ENCODE measurements at places on chromosomes 7 and 10.
A peak's percentile ranks its signal among the peaks of the same experiment; 100 is the strongest.

DNA sequence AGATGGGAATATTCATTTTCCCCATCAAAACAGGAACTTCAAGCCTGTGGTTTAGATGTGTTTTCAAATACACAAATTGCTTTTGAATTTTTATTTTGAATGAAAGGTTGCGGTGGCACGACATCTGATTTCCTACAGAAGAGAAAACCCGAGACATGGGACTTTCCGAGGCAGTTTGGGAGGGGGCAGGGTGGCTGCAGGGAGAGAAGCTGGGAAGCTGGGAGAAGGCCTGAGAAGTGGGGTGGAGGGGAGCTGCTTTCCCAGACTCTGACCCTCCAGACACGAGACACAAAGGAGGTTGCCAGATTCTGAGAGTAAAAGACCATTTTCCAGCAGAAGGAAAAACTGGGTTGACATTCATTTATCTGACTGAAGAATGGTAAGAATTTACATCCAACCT lies 19.6 kb downstream of the TMEM176A start:
- no peak for DNase-seq

DNA sequence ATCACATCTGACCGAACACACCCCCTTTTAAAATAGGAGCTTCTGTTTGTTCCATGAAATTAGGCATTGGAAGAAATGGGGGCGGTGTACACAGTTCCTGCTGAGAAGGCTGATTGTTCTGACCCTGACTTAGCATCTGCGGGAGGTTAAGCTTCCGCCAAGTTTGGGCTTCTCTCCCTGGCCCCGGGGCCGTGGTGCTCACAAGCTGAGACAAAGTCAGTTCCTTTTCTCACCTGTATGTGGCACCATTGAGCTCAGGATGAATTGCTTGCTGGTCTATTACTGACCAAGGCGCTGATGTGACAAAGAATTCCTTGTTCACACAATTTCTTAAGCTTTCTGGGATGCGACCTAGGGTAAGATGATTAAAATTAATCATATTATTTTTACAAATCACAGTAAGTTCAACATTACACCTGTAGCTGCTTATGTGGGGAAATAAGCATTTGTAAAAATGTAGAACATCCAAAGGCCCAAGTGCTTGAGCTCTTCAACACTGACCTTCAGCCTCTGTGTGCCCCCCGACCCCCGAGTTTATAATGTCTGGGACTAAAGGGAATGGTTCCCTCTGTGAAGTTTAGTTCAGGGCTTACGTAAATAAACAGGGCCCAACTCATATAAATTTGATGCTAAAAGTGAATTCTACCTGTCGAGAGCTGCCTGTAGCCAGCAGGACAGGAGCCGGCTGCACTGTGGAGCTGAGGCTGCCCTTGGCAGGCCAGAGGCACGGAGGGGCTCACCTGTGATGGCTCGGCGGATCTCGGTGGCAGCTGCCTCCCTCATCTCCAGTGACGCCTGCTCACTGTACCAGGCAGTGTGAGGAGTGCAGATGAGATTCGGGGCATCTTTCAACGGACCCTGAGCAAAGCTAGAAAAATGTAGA lies 50.8 kb downstream of the ZRANB1 start:
- DNase-seq, result no peak

DNA sequence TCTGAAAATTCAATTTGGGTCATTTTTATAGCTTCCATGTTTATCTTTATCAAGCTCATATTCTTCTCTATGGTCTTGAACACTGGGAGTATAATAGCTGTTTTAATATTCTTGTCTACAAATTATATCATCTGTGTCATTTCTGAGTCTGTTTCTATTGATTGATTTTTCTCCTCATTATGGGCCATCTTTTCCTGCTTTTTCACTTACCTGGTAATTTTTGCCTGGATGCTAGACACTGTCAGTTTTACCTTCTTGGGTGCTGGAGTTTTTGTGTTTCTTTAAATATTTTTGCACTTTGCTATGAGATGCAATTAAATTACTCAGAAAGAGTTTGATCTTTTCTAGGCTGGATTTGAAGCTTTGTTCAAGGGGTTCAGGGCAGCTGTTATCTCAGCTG lies 26.8 kb upstream of the KDM7A start:
- no peak for DNase-seq

DNA sequence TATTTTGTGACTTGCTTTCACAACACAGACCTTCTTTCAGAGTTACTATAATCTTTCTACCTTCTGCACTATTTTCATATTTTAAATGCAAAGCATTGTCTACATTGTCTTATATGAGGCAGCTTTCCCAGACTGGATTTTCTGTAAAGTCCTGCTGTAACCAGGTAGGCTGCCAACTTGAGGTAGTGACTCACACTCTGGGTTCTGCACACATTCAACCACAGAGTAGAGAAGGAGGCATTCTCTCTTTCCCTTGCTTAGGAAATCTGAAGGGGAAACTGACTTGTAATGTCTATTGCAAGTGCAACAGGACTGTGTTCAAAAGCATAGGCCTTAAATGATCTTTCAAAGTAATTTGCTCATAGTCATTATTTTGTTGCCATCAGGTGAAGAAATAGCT lies 461.4 kb downstream of the GRM8 start:
- no peak for DNase-seq

DNA sequence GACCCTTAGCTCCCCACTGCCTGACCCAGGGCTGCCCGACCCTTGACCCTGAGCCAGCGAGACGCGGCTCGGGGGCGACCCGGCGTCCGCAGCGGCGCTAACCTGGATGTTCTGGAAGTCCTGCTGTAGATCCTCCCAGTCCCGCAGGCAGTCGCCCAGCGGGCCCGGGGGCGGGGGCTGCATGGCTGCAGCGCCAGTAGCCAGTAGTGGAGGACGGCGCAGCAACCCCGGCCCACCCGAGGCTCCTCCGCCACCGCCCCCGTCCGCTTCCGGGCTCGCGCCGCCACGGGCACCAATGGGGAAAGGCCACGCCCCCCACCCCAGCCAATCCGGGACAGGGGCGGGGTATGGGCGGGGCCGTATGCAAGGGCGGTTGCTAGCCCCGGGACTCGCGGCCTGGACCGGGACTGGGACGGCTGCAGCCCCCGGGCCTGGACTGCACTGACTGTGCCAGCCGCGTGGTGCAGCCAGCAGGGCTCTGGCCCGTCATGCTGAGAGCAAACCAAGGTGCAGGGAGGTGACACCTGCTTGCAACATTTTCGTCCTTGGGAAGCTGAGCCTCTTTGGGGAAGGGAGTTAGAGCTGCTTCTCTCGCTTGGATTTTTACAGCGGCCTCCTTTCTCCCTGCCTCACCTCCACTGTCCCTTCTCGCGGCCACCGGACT lies at the start of gene TMEM120A:
TSS of gene TMEM120A (minus strand) at position 208 of the 664 bp plus-strand sequence. CDS start at position 183, 25 bp downstream.
- DNase-seq, result peak; percentile 93

- no peak for DNase-seq
These were observed 18.8 kb downstream of the IFIT3 start for GRCh38 chr10:89346405-89347254.

DNA sequence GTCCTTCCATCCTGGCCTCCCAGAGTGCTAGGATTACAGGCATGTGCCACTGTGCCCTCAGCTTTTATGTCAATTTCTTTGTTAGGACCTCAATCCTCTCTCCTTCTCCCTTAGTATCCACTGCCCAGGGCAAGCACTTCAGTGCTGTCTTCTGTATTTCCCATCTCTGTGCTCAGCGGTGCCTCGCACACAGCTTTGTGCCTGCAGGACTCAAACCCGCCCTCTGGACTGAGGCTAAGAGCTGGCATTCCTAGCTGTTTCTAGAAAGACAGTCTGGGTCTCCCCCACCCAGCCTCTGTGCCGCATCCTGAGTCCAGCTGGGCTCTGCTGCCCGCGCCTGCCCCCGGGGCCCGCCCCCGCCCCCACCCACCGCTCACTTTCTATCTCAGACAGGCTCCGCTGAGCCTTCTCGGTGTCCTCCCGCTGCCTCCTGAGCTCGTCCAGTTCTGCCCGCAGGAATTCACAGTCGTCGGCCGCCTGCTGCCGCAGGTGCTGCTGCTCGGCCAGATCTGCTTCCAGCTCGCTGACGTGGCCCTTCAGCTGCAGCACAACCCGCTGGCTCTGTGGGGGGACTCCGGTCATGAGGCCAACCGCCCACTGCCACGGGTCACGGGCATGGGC lies 67.3 kb downstream of the SPDYE5 start:
- no peak for DNase-seq

- DNase-seq, result no peak
These were observed 216.9 kb downstream of the C7orf25 start for GRCh38 chr7:42694894-42695507.

Data from effector CD4-positive, alpha-beta T cell (primary cell).